ENCODE measurements at places on chromosomes 1 and 21. TPM values are rescaled to one million over a fixed set of nuclear protein-coding genes. Genes with fewer than 3 reads are reported as not detected.

- no peak for DNase-seq
These were observed 124.5 kb upstream of the DPYD start for GRCh38 chr1:98045211-98045766.

- no peak for DNase-seq
These were observed 2.8 kb downstream of the CLDN19 start for GRCh38 chr1:42737257-42737656.

DNA sequence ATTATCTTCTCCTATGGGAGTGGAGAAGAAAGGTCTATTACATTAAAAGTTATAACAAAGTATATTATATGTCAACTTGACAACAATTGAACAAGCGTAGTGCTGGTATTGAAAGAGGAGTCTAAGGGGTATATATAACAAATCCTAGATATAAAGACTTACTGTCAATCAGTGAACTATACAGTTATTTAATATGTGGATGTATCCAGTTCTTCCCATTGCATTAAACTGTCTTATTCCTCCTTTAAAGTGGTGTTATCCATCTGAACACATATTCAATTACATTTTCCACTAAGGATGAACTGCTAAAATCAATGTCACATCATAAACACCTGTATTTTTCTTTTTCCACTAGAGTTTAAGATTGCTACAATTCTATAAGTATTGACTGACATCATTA, 438.8 kb downstream of the DPYD start:
- DNase-seq = no peak

GRCh38 chr21:32578107-32578691, 7.1 kb downstream of the TCP10L start:
- DNase-seq = peak; percentile 72

- DNase-seq = no peak
These were observed 65.2 kb downstream of the AGPAT3 start for GRCh38 chr21:43930074-43930847.

- DNase-seq = no peak
These were observed 48.9 kb downstream of the CHML start for GRCh38 chr1:241591317-241591716.

- DNase-seq = no peak
These were observed 35.1 kb downstream of the GPA33 start for GRCh38 chr1:167054946-167055630.

Gene GPR3
- total RNA-seq = 7.8 TPM

Gene TFF2
- 0.33 TPM for total RNA-seq

Gene MYBPH
- total RNA-seq = not detected

Gene NR0B2
- not detected for total RNA-seq

Gene SARS1
- total RNA-seq = 149 TPM
